AG04449 (cell line): ENCODE measurements at places on chromosomes 5 and 9.

GRCh38 chr5:122259995-122260394 lies 52.0 kb upstream of the SNCAIP start:
- peak; percentile 67 for DNase-seq

DNA sequence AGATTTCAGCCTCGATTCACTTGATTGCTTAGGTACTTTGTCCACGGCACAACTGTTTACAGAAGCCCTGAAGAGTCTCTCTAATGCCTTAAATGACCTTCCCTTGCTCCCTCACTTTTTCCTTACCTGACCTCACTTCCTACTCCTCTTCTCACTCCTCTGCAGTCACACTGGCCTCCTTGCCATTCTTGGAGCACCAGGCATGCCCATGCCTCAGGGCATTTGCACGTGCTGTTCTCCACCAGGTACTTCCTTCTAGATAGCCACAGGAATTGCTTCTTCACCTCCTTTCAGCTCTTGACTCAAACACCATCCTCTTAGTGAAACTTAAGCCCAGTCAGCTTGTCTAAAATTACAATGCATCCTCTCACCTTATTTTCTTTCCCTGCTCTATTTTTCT lies 52.4 kb upstream of the TRAF1 start:
- no peak for DNase-seq

- no peak for DNase-seq
Measured at GRCh38 chr5:98209418-98209817, 564.0 kb upstream of the RGMB start.

DNA sequence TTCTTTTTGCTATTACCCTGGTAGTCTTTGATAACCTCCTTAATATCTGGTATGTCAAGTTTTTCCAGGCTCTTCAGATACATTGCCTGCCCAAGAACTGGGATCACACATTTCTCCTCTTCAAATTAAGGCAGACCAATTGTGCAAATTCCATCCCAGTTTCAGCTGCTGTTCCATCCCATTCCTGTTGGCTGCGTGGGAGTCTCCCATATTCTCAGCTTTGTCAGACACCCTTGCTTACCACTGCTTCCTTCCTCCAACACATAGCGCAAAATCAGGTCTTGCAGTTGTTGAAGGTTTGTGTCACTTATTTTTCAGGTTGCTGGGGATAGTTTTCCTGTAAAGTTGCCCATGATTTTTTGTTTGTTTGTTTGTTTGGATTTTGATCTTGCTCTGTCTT lies 15.2 kb downstream of the HCN1 start:
- no peak for DNase-seq
